ENCODE measurements at places on chromosomes 11 and 22.

GRCh38 chr11:115672999-115673411 is 168.8 kb upstream of the CADM1 start:
- DNase-seq = no peak

DNA sequence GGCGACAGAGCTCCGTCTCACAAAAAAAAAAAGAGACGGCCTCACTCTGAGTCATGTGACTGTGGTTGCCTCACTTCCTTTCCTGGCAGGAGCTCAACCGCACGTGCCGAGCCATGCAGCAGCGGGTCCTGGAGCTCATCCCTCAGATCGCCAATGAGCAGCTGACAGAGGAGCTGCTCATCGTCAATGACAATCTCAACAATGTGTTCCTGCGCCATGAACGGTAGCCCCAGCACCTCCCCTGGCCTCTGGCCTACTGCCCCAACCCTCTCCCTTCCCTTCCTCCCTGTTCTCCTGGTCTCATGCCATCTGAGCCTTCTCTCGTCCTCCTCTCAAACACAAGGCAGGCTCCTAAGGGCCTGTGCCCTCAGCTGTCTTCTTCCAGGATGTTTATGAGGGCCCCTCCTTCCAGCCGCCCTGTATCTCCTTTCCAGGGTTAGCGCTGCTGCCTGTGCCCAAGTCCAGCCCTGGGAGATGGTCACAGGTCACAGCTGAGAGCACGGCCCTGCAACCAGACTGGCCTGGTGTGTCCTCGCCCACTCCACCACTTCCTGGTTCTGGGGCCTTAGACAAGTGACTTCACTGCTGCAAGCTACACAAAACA is 30.7 kb downstream of the TOM1 start:
- DNase-seq = peak; percentile 41

DNA sequence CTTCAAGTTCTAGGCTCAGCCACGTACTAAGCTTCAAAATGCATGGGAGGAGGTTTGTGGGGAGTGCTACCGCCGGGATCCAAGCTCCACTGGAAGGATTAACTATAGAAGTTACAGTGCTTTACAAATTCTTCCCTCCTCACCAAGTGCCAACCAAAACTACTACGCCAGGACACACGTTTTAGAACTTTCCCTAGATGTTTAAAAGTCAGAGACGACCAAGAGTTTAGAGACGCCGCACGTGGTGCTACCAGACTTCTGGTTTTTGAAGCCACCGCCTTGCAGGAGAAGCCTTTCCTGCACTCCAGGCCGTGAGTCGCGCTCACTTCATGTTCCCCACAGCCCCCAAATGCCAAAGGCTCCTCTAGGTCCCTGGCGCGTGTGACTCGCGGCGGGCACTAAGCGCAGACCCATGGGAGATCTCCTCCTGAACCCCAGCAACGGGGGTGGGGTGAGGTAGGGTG is 734 bp downstream of the SNU13 start:
- peak; percentile 20 for DNase-seq

DNA sequence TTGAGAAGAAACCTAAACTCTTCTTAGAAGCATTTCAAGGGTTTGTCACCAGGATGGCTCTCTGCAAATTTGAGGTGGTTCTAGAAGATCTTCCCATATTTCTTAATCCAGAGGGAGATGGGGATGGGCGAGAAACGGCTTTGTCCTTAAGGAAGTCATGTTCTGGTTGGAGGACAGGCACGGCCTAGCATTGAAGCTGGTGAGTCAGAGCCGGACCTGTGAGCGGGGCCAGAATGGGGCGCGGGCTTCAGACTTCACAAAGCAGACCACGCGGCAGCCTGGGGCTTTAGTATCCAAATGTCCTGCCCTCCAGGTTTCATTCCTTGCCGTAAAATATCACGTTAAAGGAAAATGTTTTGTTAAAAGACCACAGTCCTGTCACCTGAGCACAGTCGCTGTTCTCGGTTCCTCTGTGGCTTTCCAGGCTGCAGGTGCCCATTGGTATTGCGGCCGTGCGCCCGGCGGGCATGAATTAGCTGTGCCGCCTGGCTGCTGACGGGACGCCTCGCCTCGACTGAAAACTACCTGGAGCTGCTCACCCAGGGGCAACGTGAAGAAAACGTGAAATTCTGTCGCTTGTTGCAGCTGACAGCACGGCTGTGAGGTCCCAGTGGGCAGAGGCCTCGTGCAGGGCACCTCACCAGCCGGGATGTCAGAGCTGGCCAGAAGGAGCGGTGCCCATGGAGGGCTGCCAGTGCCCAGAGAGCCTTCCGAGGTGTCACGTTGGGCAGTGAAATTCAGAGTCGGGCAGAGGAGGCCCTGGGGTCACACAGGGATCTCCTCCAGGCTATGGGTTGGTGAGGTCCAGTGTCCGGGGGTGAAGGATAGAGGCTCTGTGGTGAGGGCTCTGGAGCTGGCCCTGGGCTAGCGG is 59.0 kb downstream of the LRP5 start:
- no peak for DNase-seq
